ENCODE measurements at places on chromosomes 12 and 14.

- DNase-seq = peak; percentile 36
Observed at GRCh38 chr12:132523576-132524331, 33.8 kb downstream of the FBRSL1 start.

GRCh38 chr12:79012636-79013035 lies 148.1 kb downstream of the SYT1 start:
- DNase-seq = no peak

GRCh38 chr12:122841544-122842321 lies 6.5 kb downstream of the HIP1R start:
- peak; percentile 75 for DNase-seq

DNA sequence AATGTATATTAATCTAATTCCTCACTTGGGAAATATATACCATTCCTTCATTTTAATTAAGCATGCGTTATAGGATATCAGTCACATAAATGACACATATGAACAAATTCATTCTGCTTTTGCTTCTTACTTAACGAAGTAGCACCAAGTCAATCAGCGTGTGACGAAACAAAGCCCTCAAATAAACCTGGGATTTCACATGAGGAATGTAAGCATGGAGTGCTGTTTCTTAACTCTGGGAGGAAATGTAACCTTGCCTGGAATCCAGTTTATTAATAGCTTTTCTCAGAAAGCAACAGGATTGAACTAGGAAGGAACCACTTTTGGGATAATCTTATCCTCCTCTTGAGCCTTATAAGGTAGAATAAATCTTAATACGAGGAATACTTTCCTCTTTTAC lies 72.0 kb downstream of the NIN start:
- DNase-seq = no peak

GRCh38 chr14:90005441-90005840 lies 49.7 kb downstream of the TDP1 start:
- no peak for DNase-seq

Measured in fibroblast of skin of scalp (primary cell).